ENCODE measurements at places on chromosomes 2 and 18.

GRCh38 chr2:130328710-130329109 is 14.0 kb upstream of the IMP4 start:
- DNase-seq, result no peak

DNA sequence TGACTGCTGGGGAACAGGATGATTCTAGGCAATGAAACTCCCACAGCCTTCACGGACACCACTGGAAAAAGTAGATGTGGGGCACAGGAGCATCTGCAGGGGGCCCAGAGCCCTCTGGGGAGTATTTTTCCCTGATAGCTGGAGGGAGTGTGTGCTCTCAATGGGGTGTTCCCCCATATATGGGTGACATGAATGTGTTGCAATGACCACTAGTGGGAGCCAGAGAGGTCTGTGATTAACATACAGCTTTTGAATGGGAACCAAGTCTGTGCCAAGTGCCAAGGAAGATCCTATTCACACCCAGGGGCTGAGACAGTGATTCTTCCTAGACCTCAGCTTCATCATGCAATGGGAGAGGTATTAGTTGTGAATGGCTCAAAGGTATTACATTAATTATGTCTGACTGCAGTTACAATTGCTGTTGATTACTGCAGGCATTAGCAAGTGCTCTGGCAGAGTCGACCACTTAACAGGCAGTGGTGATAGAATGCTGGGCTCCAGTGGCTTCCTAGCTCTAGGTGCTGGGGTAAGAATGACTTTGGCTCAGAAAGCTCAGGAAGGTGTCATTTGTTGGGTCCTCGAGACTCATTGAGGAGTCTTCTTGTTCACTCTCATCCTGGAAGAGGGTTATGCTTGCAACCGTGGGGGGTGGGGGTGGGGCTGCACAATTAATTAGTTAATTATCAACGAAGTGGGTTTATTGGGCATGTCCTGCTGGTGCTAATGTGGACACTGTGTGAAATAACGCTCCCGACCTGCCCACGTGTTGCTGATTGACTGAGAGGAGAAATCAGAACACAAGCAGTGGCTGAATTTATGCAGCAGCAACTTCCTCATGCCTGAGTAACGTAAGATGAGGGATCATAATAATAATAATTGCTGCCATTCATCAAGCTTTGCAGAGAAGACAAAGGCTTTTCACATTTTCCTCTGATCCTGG is 194.1 kb downstream of the CLIP4 start:
- DNase-seq, result no peak

DNA sequence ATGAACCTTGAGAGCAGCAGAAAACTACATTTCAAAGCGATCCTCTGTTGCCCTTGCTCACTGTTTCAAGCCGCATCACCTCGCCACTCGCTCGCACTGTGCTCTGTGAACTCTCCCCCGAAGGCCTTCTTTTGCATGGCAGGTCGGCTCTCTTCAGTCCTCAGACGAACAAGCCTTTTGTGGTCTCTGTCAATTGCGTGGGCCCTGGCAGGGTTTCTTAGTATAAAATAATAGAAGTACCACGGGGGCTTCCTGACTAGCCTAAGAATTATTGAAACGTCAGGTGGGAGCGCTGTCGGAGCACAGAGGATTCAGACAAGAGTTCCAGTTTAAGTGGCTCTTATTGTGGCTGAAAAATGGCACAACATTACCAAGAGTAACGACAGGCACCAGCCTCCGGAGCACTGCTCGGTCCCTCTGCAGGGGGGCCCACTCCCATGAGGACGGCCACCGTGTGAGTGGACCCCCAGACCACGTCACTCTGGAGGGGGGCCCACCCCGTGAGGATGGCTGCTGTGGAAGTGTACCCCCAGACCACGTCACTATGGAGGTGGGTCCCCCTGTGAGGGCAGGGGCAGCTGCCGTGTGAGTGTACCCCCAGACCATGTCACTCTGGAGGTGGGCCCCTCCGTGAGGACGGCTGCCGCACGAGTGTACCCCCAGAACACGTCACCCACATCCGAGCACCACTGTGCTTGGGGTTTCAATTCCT is 237.7 kb downstream of the HDAC4 start:
- DNase-seq, result no peak

DNA sequence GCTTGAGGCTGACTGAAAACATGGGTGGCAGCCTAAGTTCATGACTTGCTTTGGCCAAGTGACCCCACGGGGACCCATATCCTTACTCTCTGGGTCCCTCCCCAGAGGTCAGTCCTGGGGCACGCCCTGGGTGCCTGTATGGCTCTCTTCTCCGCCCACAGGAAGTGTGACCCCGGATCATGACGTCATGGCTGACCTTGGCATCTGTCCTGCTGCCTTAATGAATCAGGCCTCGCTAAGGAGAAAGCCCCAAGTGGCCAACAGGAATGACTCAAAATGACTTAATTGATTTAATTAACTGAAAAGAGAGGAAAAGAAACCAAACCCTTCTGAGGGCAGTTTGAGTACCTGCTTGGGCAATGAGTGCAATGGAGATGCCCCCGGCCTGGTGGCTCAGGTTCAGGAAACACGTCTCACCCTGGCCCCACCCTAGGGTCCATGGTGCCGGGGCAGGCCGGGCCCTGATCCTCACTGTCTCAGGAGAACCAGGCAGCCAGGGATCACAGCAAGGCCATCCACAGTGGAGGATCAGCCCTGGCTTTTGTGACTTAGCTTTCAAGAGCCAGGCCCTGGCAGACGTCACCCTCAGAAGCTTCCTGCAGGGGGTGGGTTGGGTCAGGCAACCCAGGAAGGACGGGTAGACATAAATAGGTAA is 112.0 kb downstream of the CYP26B1 start:
- DNase-seq, result no peak

DNA sequence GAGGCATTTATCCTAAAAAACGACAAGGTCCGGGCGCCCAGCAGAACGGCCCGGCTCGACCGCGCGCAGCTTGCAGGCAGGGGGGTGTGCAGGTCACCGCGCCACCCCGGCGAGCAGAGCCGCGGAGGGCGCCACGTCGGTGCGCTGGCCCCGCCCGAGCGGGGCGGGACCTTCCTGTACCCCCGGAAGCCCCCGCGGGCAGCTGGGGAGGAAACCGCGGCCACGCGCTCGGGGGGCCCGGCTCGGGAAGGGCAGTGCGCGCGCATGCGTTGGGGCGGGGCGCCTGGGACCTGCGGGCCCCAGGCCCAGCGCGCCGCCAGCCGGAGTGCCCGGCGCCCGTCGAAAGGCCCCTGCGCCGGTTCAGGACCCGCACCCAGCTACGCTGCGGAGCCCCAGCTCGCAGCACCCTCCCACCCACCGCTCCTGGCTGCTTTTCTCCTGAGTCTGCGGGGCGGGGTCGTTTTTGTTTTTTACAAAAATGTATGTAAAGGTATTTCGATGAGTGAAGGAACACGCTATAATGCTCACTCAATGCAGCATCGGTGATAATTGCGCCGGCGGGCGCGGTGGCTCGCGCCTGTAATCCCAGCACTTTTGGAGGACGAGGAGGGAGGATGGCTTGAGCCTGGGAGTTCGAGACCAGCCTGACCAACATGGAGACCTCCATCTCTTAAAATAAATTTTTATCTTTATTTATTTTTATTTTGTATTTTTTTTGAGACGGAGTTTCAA is 47.7 kb upstream of the POMC start:
- DNase-seq, result no peak

DNA sequence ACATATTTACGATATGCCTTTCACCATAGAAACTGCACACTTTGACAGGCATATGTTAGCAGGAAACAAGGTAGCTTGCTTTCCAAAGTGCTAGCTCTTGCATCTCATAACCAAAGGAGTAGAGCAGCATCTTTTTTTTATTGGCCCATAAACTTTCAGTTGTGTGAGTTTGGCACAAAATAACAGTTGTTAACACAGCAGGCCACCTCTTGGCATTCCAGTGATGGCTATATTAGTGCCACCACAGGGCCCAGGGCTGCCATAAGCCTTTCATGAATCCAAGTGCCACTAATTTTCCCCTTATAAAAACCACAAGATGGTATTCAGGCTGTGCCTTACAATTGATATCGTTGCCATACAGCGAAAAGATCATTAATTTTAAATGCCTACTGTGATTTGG is 40.3 kb upstream of the KLF7 start:
- no peak for DNase-seq

- no peak for DNase-seq
Measured at GRCh38 chr2:27655155-27655951, 8.1 kb downstream of the SUPT7L start.

DNA sequence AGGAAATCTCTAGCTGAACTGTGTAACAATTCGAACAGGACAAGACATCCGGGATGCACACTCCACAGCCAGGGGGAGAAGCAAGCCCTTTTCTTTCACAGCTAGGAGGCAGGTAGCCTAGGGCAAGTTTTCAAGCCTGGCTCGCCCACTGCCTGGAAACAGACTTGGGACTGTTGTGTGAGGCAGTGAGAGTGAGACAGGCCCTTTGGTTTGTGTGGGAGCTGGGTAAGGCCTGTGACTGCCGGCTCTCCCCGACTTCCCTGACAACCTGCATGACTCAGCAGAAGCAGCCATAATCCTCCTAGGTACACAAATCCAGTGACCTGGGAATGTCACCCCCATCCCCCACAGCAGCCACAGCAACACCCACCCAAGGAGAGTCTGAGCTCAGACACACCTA is 179.7 kb downstream of the WDPCP start:
- no peak for DNase-seq

DNA sequence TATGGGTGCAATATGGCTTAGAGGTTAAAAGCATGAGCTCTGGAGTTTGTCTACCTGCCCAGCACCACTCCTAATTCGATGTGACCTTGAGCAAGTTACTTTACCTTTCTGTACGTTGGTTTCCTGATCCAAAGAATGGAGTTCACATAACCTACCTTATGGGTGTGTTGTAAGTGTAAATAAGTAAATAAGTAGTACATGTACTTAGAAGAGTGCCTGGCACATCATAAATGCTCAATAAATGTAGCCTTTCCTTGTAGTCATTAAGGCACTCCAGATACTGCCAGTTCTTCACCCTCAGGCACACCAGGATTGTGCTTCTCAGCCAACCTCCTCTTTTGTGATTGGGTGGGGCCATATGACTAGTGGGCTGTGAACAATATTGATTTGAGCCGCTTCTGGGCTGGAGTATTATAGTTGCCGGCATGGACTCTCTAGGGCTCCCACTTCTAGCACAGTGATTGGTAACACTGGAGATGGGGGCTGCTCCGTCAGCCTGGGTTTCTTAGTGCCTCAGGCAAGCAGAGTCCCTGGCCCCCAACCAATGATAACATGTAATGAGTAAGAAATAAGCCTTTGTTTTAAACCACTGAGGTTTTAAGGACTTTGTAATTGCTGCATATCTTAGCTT is 101.7 kb upstream of the NOSTRIN start:
- no peak for DNase-seq

- DNase-seq, result no peak
Measured at GRCh38 chr18:9661564-9661963, 46.5 kb upstream of the RAB31 start.

- DNase-seq, result no peak
Measured at GRCh38 chr2:73083886-73084800, 12.6 kb upstream of the SFXN5 start.

GRCh38 chr2:20585710-20586594 is 64.9 kb downstream of the HS1BP3 start:
- no peak for DNase-seq

GRCh38 chr2:157124731-157125130 is 132.8 kb upstream of the GALNT5 start:
- DNase-seq, result no peak

All from GM12878 (cell line).